ENCODE measurements at places on chromosomes 1 and 21.

GRCh38 chr21:35168735-35169134 is 119.6 kb upstream of the RUNX1 start:
- no peak for DNase-seq

- DNase-seq: no peak
Measured at GRCh38 chr1:162088281-162088969, 18.9 kb downstream of the NOS1AP start.

GRCh38 chr1:115432061-115432460 is 94.0 kb upstream of the NGF start:
- DNase-seq: no peak

DNA sequence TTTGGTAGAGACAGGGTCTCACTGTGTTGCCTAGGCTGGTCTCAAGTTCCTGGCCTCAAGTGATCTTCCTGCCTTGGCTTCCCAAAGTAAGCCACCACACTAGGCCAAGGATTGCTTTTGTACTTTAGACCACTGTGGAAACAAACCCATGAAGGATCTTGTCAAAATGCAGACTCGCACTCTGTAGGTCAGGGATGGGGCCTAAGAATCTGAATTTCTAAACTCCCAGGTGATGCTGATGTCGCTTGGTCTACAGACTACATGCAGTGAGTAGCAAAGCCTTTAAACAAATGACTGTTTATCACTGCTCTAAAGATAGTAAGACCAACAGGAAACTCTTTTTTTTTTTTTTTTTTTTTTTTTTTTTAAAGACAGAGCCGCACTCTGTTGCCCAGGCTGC is 54.1 kb upstream of the MUTYH start:
- no peak for DNase-seq

DNA sequence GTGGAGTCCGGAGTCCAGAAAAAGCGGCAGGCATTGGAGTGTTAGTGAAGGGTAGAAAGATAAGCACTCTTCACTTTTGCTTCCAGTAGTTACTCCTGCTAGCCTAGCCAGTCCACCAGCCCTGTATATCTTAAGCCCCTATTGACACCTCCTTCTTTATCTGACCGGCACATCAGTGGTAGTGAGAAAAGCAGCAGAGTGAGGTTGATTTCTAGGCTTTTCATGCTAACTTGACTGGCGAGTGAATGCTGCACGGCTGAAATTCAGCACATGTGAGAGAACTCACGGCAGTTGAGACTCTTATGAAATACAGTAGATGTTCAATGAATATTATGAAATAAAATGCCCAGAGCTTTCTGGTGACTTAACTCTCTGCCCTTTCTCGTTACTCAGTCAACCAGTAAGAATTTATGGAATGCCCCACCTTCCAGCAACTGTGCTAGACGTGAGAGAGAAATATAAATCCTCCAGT is 128.2 kb downstream of the CACHD1 start:
- no peak for DNase-seq
